ENCODE measurements at places on chromosomes 16 and 17. TPM values are rescaled to one million over a fixed set of nuclear protein-coding genes. Genes with fewer than 3 reads are reported as not detected.

NKD1 gene
- polyA plus RNA-seq: 0.22 TPM

ENPP7 gene
- not detected for polyA plus RNA-seq

HOXB3 gene
- polyA plus RNA-seq: 10.2 TPM

KRTAP1-1 gene
- not detected for polyA plus RNA-seq

WNT9B gene
- 0.07 TPM for polyA plus RNA-seq

IRX3 gene
- polyA plus RNA-seq: 3.7 TPM

TP53TG3B gene
- not detected for polyA plus RNA-seq

CDC42EP4 gene
- 60.1 TPM for polyA plus RNA-seq

NLRC5 gene
- polyA plus RNA-seq: 3.5 TPM

RNF227 gene
- 4.1 TPM for polyA plus RNA-seq

- DNase-seq: no peak
Observed at GRCh38 chr16:4032768-4033167, 83.5 kb downstream of the ADCY9 start.

DNA sequence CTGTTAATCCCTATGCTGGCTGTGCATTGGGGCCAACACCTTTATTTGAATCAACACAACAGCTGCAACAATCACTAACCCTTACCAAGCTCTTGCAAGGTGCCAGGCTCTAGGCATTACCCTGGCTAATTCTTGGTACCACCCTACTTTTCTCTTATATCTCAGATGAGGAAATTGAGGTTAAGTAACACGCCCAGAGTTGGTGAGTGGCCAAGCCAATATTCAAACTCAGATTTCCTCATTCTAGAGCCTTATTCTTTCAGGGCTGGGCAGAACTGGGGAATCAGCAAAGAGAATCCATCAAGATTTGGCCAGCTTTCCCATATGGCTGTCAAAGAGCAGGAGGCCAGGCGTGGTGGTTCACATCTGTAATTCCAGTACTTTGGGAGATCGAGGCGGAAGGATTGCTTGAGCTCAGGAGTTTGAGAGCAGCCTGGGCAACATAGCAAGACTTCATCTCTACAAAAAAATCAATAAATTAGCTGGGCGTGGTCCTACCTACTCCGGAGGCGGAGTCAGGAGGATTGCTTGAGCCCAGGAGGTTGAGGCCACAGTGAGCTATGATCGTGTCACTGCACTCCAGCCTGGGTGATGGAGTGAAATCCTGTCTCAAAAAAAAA is 23.7 kb downstream of the ARSG start:
- no peak for DNase-seq

GRCh38 chr16:26963109-26963508 is 103.6 kb upstream of the C16orf82 start:
- DNase-seq: peak; percentile 12

DNA sequence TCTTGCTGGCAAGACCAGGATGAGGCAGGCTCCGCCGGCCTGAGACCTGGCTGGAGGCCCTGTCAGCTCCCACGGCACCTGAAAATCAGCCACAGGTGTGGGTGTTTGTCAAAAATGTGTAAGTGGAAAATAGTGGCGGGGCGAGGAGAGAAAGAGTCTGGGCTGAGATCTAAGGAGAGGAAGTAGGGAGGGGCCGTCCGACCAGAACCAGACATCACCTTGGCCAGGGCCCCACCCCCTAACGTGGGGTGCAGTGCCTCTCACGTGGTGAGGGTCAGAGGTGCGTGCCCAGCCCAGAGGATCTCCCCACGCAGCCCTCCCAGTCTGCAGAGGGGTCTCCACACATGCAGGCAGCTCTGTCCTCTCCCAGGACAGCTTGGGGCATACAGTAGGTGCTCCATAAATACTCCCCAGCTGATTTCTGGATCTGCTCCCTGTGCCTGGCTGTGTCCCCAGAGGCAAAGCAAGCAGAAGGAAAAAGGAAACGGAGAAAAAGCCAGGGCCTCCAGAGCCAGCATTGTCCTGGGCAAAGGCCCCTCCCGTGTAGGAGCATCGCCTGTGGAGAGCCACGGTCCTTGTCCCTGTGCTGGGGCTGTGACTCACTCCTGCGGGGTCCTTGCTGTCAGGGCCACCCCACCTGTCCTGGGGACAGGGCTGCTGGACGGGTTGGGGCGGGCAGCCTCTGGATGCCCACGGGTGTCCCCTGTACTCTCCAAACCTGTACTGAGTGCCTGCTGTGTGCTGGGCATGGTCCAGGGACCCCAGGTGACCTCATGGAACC is 16.7 kb downstream of the ZFPM1 start:
- DNase-seq: no peak

- DNase-seq: no peak
Observed at GRCh38 chr17:8445536-8445935, 9.9 kb downstream of the NDEL1 start.

- DNase-seq: no peak
Observed at GRCh38 chr17:67050066-67050465, 5.7 kb downstream of the CACNG1 start.

DNA sequence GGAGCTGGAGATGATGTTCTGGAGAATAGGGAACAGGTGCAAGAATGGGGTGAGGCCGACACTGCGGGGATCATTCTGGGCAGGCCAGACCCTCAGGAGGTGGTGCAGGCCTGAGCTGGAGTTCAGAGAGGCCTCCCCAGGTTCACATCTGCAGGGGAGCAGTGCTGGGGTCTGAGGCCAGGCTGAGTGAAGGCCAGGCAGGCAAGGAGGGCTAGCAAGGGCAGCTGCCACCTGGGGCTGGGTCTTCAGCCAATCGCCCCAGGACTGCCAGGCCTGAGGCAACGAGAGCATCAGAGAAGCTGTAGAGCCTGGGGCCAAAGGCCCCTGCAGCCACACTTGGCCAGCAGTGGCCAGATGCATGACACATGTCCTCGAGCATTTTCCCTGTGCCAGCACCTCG is 14.5 kb downstream of the FOXN1 start:
- DNase-seq: no peak

DNA sequence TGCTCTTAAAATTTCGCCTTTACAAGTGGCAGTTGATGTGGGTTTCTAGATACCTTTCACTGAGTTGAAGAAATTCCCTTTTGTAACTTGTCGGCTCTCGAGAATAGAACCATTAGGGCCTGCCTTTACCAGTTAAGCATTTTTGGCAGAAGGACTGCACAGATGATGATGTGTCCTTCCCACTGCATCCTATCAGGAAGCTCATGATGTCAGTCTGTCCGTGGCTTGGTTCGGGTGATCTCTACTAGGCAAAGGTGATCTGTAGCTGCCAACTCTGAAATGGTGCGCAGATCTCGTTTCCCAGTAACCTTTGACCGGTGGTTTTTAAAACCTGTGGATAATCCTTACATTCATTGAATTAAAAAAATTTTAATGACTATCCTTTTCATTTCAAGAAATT is 49.7 kb downstream of the ZNRF1 start:
- DNase-seq: no peak

DNA sequence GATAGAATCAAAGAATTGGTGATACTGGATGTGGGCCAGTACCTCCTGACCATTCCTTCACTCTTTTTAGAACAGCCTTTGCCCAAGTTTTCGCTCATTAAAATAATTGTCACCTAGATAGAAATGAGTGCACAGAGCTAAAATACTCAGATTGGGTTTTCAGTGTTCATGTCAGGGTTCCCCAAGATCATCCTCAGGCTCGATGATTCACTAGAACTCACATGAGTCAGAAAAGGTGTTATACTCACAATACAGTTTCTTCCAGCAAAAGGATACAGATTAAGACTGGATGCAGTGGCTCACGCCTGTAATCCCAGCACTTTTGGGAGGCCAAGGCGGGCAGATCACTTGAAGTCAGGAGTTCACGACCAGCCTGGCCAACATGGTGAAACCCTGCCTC is 19.9 kb downstream of the ERCC4 start:
- DNase-seq: no peak

GRCh38 chr17:15414532-15415306 is 52.7 kb downstream of the CDRT4 start:
- DNase-seq: no peak

DNA sequence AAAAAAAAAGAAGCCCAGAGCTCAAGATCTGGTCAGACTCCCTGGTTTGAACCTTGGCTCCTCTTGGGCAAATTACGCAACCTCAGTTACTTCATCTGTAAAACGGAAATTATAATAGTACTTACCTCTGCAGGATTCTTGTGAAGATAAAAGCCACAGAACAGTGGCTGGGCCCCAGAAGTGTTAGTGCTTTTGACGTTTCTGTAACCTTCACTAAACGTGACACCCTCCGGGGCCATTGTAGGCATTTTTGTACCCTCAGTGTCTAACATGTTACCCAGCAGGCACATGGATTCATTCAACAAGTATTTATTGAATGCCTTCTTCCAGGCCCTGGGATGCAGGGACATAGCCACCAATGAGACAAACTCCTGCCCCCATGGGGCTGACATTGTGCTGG is 58.0 kb downstream of the PITPNC1 start:
- no peak for DNase-seq

- DNase-seq: no peak
Observed at GRCh38 chr16:73793260-73793659, 503.4 kb upstream of the PSMD7 start.

- no peak for DNase-seq
Observed at GRCh38 chr17:17355426-17355825, 52.3 kb downstream of the NT5M start.

DNA sequence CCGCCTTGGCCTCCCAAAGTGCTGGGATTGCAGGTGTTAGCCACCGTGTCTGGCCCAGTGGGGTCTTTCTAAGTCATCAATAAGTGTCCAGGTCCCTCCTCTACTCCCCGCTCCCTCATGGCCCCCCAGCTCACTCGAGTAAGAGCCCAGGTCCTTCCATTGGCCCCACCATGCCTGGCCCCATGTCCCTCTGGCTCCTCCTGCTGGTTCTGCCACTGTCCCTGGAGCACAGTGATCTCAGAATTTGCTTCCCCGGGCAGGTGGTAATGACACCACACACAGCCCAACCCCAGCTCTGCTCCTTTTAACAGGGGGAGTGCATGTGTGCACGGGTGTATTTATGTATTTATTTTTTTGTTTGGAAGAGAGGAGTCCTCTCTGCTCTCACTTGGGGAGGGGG is 19.6 kb downstream of the MGAT5B start:
- no peak for DNase-seq

GRCh38 chr16:83915081-83915480 is 16.2 kb downstream of the MLYCD start:
- DNase-seq: no peak

GRCh38 chr17:50889528-50890118 is 23.5 kb upstream of the TOB1 start:
- no peak for DNase-seq

- no peak for DNase-seq
Observed at GRCh38 chr17:73354423-73355284, 42.9 kb upstream of the CDC42EP4 start.

GRCh38 chr17:65092262-65092661 is 35.7 kb upstream of the GNA13 start:
- peak; percentile 64 for DNase-seq

- DNase-seq: no peak
Observed at GRCh38 chr17:35825206-35825605, 15.9 kb downstream of the TAF15 start.

DNA sequence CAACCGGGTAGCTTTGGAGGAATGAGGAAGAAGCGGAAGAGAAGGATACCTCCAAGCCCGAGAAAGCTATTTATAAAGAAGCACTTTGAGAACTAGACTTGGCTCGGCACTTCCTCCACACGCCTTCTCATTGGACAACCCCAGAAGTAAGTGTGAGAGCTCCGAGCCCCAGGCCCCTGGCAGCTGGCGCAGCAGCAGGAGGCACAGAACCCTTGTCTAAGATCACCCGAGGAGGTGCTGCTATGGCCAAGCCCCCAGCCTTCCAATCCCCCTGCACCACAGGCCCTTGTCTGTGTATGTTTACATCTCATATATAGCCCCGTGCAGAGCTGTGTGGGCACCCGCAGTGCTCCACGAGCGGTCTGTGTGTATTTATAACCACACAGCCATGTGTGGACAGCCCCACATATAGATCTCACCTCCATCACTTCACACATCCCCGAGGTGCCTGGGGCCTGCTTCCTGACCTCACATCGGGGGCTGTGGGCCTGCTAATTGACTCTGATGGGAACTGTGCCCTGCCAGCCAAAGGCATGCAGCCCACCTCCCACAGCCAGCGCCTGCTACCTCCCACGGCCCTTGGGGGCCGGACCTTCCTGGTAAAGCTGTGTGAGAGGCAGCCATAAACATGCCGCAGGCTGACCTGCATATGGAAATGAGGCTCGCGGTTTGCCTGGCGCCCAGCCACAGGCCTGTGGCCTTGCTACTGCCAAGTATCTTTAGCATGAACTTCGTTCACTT is 96.1 kb downstream of the C17orf67 start:
- DNase-seq: no peak

DNA sequence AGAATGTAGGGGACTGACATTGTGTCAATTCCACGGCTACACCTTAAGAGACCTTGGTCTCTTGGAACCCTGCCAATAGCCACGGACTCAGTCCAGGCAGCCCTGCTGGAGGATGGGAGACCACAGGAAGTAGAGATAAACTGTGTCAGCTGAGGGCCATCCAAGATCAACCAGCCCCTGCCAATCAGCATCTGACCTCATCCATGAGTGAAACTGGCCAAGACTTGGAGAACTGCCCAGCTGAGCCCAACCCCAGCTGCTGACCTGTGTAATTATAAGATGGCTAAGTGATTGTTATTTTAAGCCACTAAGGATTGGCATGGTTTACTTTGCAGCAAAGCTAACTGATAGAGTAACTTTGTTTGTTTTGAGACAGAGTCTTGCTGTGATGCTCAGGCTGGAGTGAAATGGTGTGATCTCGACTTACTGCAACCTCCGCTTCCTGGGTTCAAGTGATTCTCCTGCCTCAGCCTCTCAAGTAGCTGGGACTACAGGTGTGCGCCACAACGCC is 13.3 kb upstream of the YWHAE start:
- DNase-seq: peak; percentile 55

DNA sequence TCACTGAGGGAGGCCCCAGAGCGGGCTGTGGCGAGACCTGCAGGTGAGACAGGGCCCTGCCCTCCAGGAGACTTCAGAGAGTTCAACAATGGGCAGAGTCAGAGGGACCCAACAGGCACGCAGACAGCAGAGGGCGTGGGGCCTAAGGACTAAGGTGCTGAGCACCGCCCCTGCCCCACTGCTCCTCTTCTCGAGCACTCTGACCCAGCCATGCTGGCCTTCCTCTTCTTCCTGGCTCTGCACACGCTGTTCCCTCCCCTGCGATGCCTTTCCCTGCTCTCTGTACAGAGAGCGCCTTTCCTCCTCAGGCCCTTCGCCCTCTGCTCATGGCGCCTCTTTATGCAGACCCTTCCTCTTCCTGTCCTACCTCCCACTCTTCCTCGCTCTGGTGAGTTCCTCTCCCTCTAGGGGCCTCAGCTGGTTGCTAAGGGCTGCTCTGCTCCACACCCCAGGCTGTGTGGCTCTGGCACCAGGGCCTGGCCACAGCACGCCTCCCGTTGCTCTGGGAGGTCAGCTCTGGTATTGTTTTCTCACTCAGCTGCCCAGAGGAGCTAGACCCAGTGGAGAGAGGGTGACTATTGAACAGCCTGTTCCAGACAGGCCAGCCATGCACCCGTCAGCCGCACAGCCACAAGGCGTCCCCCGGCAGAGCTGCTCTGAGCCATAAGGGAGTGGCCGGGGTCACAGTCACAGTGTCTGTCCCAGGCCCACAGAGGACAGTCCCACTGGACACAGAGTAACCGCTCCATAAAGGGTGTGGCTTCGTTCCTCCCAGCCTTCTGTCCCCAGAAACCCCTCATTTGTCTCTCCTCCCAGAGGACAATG is 13.6 kb upstream of the RASD1 start:
- no peak for DNase-seq

- DNase-seq: no peak
Observed at GRCh38 chr17:45764479-45764878, 19.6 kb upstream of the CRHR1 start.
